ENCODE measurements at places on chromosomes 6 and 20. TPM values are rescaled to one million over a fixed set of nuclear protein-coding genes. Genes with fewer than 3 reads are reported as not detected.

Gene FUT9
- total RNA-seq: not detected

Gene FAXC
- total RNA-seq: under 0.01 TPM

Gene TCF15
- total RNA-seq: not detected

Gene LY6G6F
- not detected for total RNA-seq

Gene SLC22A7
- not detected for total RNA-seq

Gene STK35
- total RNA-seq: 8.1 TPM

Gene RIPPLY2
- total RNA-seq: not detected

Gene ANGPT4
- total RNA-seq: 0.05 TPM

Gene RIMS4
- total RNA-seq: 0.24 TPM

Gene DEFB124
- total RNA-seq: not detected

Gene SLC22A16
- 0.39 TPM for total RNA-seq

Gene EIF2S2
- 55.7 TPM for total RNA-seq

Gene BPIFB1
- 0.50 TPM for total RNA-seq

Gene POU5F1
- total RNA-seq: not detected

Gene SOBP
- total RNA-seq: 13.7 TPM

Gene SS18L1
- 3.6 TPM for total RNA-seq

Gene MACROD2
- not detected for total RNA-seq

Gene RXRB
- total RNA-seq: 19.2 TPM

Gene PPP1R14C
- not detected for total RNA-seq

Gene SDC4
- total RNA-seq: 65.5 TPM

Gene MYL9
- total RNA-seq: 39.0 TPM

Gene CST7
- not detected for total RNA-seq

Gene COL20A1
- not detected for total RNA-seq

Gene SIRPB2
- not detected for total RNA-seq

Gene NTSR1
- not detected for total RNA-seq

Gene PRL
- not detected for total RNA-seq

Gene ENPP3
- not detected for total RNA-seq

Gene DZANK1
- total RNA-seq: 1.8 TPM

Gene ERVFRD-1
- not detected for total RNA-seq

Gene SLA2
- not detected for total RNA-seq

Gene SCRT2
- not detected for total RNA-seq

Gene NHLRC1
- 1.9 TPM for total RNA-seq

Gene PRDM13
- total RNA-seq: not detected

Gene OR2H2
- not detected for total RNA-seq

Gene OTOR
- total RNA-seq: not detected

Gene LRFN2
- total RNA-seq: not detected

Gene MOXD1
- 38.4 TPM for total RNA-seq

Gene GATA5
- total RNA-seq: not detected

Gene GSTA2
- not detected for total RNA-seq

Gene APOM
- total RNA-seq: 2.0 TPM

Gene PLEKHG1
- total RNA-seq: 2.9 TPM

Gene C6orf52
- not detected for total RNA-seq

Gene NAPB
- total RNA-seq: 4.2 TPM

Gene SLC52A3
- total RNA-seq: not detected

Gene KCNK5
- total RNA-seq: not detected

Gene FAM83C
- not detected for total RNA-seq

Gene C20orf144
- not detected for total RNA-seq

Gene GRM1
- not detected for total RNA-seq

Gene RAET1L
- not detected for total RNA-seq

Gene SIM1
- not detected for total RNA-seq

Gene NHSL1
- total RNA-seq: 10.8 TPM

Gene ULBP3
- total RNA-seq: 3.0 TPM

Gene MYCT1
- 0.75 TPM for total RNA-seq

Gene HSPA12B
- total RNA-seq: 1.1 TPM
